ENCODE measurements at places on chromosomes 6 and 20. TPM values are rescaled to one million over a fixed set of nuclear protein-coding genes. Genes with fewer than 3 reads are reported as not detected.

DNA sequence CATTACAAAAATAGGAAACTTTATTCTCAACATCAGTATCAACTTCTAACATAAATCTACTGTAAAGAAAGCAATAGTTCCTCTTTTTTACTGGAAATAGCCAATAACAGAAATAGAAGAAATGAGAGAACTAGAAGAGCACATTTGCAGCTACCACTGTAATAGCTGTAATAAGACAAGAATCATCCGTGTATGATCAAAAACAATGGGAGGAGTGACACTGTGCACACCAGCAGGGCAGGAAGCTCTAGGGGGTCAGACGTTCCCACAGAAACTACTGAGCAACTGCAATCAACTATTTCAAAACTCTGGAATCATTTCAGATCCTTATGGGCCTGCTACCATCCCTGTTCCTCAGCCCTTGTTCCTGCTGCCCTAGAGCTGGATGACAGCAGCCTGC lies 43.7 kb downstream of the NINL start:
- no peak overlapping the region for H3K4me3 ChIP-seq
- no peaks in the 10 kb centered on the region for H3K27me3 ChIP-seq
- peaks cover 9% of the 10 kb centered on the region for H3K4me1 ChIP-seq
- no peaks in the 10 kb centered on the region for H3K36me3 ChIP-seq
- H3K27ac ChIP-seq, result no peak overlapping the region

- no peaks in the 10 kb centered on the region for H3K36me3 ChIP-seq
- peaks cover 10% of the 10 kb centered on the region for H3K4me1 ChIP-seq
- peak overlapping the region; percentile 94 for H3K27ac ChIP-seq
- no peaks in the 10 kb centered on the region for H3K27me3 ChIP-seq
- peak overlapping the region; percentile 89 for H3K4me3 ChIP-seq
Measured at GRCh38 chr6:33199687-33200218, 712 bp downstream of the RXRB start.

DNA sequence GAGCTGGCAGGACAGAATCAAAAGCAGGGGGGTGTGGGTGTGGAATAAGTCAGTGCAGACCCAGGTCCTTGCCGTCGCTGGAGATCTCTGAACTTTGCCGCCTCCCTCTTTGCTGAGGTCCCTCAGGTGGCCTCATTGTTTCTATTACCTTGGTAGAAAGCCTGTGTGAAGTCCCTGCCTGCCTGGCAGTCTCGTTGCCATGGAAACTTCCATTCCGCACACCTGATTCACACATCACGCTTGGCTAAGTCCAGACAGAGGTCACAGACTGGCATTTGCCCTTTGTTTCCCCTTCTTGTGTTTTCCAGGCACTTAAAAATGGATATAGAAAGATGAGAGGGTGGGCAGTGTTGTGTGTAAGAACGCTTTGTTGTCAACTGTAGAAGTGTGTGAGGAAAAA lies 260.6 kb downstream of the PRL start:
- no peaks in the 10 kb centered on the region for H3K36me3 ChIP-seq
- H3K27me3 ChIP-seq, result no peaks in the 10 kb centered on the region
- H3K27ac ChIP-seq, result no peak overlapping the region
- no peak overlapping the region for H3K4me3 ChIP-seq
- no peak for DNase-seq

DNA sequence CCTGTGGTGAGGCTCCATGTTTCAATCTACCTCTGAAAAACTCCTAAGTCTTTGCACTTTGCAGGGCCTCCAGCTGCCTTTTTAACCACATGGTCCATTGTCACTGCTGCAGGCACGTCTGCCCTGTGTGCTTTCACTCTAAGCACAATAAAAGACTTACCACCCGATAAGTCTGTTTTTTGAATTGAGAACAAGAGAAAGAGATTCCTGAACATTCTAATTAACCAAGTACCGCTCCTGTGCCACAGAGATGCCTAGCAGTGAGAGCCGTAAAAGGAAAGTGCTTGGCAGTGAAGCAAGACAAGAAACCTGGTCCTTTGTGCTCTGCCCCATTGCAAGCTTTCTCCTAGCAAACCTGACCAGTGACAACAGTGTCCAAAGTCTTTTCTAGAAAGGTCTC lies 487.6 kb upstream of the FLRT3 start:
- H3K4me1 ChIP-seq, result no peaks in the 10 kb centered on the region
- H3K27ac ChIP-seq, result no peak overlapping the region
- DNase-seq, result no peak
- no peaks in the 10 kb centered on the region for H3K36me3 ChIP-seq
- no peak overlapping the region for H3K4me3 ChIP-seq
- H3K27me3 ChIP-seq, result no peaks in the 10 kb centered on the region

DNA sequence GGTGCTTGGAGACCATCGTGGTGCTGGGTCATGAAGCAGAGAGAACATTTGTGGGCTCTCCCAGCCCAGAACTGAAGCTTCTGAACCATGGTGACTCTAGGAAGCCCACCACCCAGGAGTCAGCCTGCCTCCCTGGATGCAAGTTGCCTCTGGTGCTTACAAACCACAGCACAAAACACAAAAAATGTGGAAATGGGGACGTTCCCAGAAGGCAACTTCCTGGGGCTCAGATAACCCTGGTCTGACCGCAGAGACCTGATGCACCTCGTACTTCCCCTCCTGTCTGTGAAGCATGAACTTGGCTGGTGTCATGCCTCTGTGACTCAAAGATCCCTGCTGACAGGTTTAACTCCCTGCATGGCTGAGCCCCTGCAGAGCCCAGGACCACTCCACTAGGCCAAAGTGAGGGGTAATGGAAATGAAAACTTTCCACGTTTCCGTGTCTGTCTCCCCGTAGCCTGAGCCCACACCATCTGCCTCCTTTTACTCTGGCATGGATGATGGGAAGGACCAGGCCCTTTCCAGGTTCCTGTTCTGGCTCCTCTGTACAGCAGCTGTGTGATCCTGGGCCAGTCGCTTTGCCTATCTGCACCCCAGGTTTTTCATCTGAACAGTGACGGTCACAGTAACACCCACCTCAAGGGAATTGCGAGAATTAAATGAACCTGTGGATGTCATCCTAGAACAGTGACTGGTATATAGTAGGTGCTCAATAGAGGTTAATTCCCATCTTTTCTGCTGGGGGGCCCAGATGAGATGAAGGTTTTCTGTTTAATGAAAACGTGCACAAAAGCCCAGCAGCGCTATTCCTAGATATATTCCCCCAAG lies 57.7 kb downstream of the PPP1R16B start:
- H3K27ac ChIP-seq, result no peak overlapping the region
- no peak for DNase-seq
- no peak overlapping the region for H3K4me3 ChIP-seq
- no peaks in the 10 kb centered on the region for H3K4me1 ChIP-seq
- H3K27me3 ChIP-seq, result no peaks in the 10 kb centered on the region

- H3K4me3 ChIP-seq, result no peak overlapping the region
- no peaks in the 10 kb centered on the region for H3K4me1 ChIP-seq
- H3K36me3 ChIP-seq, result no peaks in the 10 kb centered on the region
- H3K27ac ChIP-seq, result no peak overlapping the region
- no peak for DNase-seq
- H3K27me3 ChIP-seq, result no peaks in the 10 kb centered on the region
Measured at GRCh38 chr20:60087563-60088105, 129.4 kb downstream of the CDH26 start.

DNA sequence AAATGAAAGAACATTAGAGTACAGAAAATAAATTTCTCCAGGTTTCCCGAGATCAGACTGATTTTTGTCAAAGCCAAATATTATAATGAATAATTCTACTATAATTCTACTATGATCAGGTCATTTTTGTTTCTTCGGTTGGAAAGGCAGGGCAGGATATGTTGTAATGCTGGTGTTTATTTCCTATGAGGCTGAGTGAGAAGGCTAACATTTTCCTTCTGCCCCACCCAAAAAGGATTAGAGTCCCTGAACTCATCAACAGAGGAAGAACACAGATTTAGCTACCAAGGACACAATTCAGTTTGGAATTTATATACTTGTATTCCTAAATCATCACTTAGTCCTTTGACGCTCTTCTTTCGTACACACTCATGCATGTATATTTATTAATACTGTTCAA lies 318.9 kb downstream of the SYNE1 start:
- no peaks in the 10 kb centered on the region for H3K27me3 ChIP-seq
- no peak overlapping the region for H3K4me3 ChIP-seq
- no peak for DNase-seq
- peak overlapping the region; percentile 39 for H3K27ac ChIP-seq
- no peaks in the 10 kb centered on the region for H3K4me1 ChIP-seq

GRCh38 chr6:150536835-150537234 lies 62.9 kb upstream of the PLEKHG1 start:
- no peak for DNase-seq
- H3K4me3 ChIP-seq, result no peak overlapping the region
- no peaks in the 10 kb centered on the region for H3K36me3 ChIP-seq
- H3K4me1 ChIP-seq, result no peaks in the 10 kb centered on the region
- H3K27ac ChIP-seq, result no peak overlapping the region

DNA sequence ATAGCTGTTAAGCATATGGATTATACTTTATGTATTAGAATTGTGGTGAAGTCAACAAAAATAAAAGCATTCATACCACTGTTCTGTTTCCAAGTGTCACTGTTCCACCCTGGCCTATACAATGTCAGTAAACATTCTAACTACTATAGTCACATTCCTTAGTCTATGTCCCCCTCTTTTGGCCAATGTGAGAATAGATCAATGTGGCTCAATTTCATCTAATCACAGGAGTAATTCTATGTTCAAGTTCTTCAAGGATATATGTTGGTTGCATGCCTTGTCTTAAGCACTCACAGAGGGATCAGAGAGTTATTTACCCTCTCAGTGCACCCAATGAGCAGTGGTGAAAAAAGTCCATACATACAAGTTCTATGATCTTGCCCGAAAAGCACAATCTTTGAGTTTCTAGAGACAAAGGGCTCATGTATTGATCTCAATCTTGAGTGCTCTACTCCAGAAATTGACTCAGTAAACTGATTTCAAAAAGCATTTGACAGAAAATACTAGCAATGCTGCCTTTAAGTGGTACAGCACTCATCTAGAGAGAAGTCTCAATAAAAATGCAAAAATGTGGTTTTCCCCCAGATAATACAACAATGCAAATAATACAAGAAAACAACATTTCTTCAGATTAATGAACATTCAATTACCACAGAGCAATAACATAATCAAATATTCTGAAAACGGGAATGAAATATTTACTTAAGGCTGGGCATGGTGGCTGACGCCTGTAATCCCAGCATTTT lies 16.5 kb downstream of the SMLR1 start:
- DNase-seq, result no peak
- no peaks in the 10 kb centered on the region for H3K36me3 ChIP-seq
- no peaks in the 10 kb centered on the region for H3K27me3 ChIP-seq
- H3K27ac ChIP-seq, result peak overlapping the region; percentile 10

GRCh38 chr6:69696273-69696672 lies 100.5 kb downstream of the LMBRD1 start:
- DNase-seq, result no peak
- no peaks in the 10 kb centered on the region for H3K36me3 ChIP-seq
- H3K27ac ChIP-seq, result no peak overlapping the region
- no peaks in the 10 kb centered on the region for H3K27me3 ChIP-seq
- H3K4me1 ChIP-seq, result no peaks in the 10 kb centered on the region

GRCh38 chr6:118325220-118325860 lies 222.8 kb upstream of the PLN start:
- H3K27ac ChIP-seq, result peak overlapping the region; percentile 84
- peaks cover 4% of the 10 kb centered on the region for H3K4me1 ChIP-seq
- H3K4me3 ChIP-seq, result no peak overlapping the region
- no peaks in the 10 kb centered on the region for H3K27me3 ChIP-seq
- DNase-seq, result peak; percentile 45
- no peaks in the 10 kb centered on the region for H3K36me3 ChIP-seq

GRCh38 chr20:58619864-58620431 lies 31.1 kb upstream of the STX16 start:
- no peaks in the 10 kb centered on the region for H3K27me3 ChIP-seq
- no peak overlapping the region for H3K27ac ChIP-seq
- H3K4me1 ChIP-seq, result no peaks in the 10 kb centered on the region
- no peaks in the 10 kb centered on the region for H3K36me3 ChIP-seq
- no peak overlapping the region for H3K4me3 ChIP-seq

GRCh38 chr6:28506807-28507475 lies 8.7 kb downstream of the GPX6 start:
- no peak overlapping the region for H3K27ac ChIP-seq
- H3K27me3 ChIP-seq, result no peaks in the 10 kb centered on the region
- no peaks in the 10 kb centered on the region for H3K4me1 ChIP-seq
- H3K4me3 ChIP-seq, result no peak overlapping the region
- no peaks in the 10 kb centered on the region for H3K36me3 ChIP-seq

DNA sequence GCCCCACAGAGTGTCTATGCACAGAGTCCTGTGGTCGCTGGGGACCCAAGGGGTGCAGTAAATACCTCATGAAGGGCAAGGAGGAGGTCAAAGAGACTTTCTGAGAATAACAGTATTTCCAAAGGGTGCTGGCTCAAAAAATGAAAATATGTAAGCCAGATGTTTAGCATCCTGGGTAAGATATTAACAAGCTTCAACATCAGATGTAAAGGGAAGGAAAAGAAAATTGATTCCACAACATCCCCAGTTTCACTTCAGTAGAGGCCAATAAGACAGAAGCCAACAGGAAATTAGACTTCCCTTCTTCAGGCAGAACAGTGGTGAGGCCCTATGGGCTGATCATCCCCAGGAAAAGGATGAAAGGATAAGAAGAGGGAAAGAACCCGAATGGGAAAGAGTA lies 434.7 kb downstream of the PRKN start:
- no peaks in the 10 kb centered on the region for H3K36me3 ChIP-seq
- DNase-seq, result no peak
- no peaks in the 10 kb centered on the region for H3K4me1 ChIP-seq

DNA sequence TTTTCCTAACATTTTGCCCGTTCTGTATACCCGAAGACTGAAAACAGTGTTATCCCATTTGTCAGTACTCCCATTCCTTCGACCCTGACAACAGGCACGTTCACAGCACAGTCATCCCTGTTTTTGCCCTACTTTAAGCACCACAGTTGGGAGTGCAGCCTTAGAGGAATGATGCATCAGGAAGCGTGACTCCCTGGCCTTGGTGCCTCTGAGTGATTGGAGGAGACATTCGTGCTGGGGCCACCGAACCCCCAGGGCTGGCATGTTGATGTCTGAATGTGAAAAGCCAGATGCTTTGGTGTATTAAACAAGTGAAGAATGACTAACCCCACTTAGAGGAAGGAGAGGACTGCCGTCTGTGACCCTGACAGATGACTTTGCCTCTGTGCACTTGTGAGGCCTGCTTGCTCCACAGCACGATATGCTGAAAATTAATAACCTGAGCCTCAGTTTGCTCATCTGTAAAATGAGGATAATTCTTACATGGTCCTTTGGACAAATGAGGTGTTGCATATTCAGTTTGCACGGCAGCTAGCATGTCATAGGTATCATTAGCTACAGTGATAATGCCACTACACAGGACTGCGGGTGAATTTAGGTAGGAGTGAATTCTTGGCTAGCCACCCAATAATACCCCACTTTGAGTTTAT lies 36.0 kb downstream of the STK35 start:
- no peaks in the 10 kb centered on the region for H3K4me1 ChIP-seq
- H3K4me3 ChIP-seq, result no peak overlapping the region

DNA sequence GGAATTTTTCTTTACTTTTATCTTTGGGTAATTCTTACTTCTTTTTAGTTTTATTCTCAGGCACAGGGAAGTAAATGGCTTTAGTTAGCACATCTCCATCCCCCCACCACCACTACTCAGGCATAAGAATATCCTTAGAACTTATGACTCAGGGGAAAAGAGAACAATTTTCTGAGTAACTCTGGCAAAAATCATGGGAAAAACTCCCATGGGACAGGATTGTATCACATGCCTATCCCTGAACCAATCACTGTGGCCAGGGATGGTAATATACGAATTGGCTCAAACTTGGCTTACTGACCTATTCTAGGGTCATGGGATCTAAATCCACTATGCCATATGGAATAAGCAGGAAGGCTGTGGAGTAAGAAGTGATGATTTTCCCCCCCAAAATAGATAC lies 339.1 kb downstream of the BTBD3 start:
- no peaks in the 10 kb centered on the region for H3K36me3 ChIP-seq
- DNase-seq, result no peak
- H3K27ac ChIP-seq, result no peak overlapping the region
- H3K4me1 ChIP-seq, result no peaks in the 10 kb centered on the region

The NCOA3 gene
- total RNA-seq, result 58.5 TPM

The OR2B6 gene
- total RNA-seq, result not detected

The NOTCH4 gene
- total RNA-seq, result 75.2 TPM

The DNAH8 gene
- 0.03 TPM for total RNA-seq

The GGTLC1 gene
- not detected for total RNA-seq
